ENCODE measurements at places on chromosomes 6 and 20.
A peak's percentile ranks its signal among the peaks of the same experiment; 100 is the strongest.

GRCh38 chr6:81937296-81937937 lies 184.9 kb upstream of the TENT5A start:
- DNase-seq, result no peak

- DNase-seq, result no peak
Measured at GRCh38 chr6:9140172-9140571, 704.8 kb upstream of the SLC35B3 start.

GRCh38 chr20:3010985-3011723 lies 32.3 kb upstream of the GNRH2 start:
- DNase-seq, result no peak

- DNase-seq, result no peak
Measured at GRCh38 chr6:17418281-17419188, 25.1 kb downstream of the CAP2 start.

DNA sequence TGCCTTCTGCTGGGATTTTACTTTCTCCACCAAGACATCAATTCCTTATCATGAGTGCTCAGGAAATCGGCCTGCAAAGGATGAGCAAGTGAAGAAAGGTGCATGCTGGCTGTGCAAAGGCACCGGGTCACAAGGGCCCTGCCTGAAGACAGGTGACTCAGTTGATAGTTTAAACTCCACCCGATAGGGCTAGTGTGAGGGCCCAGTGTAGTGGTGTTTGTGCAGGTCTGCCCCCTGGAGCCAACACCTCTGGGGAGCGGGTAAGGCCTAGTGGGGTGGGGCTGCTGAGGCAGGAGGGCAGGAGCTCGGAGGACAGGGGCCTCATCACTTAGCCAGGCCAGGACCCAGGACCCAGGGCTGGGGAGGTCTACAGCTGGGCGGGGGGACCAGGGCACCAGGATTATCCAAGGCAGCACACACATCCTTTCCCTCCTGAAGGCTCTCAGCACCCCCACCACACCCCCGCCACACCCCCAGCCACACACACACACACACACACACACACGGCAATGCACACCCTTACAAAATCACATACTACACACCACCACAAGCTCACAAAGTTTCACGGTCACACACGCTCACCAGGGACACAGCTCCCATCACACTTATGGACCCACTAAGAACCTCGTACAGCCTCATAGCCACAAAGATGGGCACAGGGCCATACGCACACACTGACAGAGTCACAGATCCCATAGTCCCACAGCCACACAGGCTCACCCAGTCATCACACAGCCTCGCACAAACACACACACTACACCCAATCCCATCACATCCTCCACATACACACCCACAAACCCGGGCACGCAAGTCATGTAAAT lies 75.4 kb downstream of the GRM4 start:
- DNase-seq, result no peak

DNA sequence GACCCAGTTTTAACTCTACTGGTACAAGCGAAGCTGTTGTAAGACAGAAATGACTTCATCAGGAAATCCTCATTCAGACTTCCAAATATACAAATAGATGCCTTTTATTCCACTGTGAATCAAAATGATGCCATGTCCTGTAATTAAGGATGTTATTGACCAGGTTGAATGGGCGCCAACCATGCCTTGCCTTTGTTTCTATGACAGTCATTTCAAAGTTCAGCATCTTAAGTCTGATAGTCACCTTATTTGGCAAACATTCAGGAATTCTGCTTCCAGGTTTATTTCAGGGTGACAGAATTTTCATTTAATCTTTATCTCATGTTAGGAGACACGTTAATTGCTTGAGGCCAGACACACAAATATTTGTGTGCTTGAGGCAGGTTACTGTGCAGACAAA lies 592.8 kb upstream of the JAG1 start:
- DNase-seq, result no peak

GRCh38 chr6:20769631-20770030 lies 235.4 kb downstream of the CDKAL1 start:
- no peak for DNase-seq

- DNase-seq, result no peak
Measured at GRCh38 chr6:170485159-170485558, 67.9 kb downstream of the PSMB1 start.

GRCh38 chr20:25238319-25239037 lies 9.4 kb upstream of the PYGB start:
- DNase-seq, result no peak

DNA sequence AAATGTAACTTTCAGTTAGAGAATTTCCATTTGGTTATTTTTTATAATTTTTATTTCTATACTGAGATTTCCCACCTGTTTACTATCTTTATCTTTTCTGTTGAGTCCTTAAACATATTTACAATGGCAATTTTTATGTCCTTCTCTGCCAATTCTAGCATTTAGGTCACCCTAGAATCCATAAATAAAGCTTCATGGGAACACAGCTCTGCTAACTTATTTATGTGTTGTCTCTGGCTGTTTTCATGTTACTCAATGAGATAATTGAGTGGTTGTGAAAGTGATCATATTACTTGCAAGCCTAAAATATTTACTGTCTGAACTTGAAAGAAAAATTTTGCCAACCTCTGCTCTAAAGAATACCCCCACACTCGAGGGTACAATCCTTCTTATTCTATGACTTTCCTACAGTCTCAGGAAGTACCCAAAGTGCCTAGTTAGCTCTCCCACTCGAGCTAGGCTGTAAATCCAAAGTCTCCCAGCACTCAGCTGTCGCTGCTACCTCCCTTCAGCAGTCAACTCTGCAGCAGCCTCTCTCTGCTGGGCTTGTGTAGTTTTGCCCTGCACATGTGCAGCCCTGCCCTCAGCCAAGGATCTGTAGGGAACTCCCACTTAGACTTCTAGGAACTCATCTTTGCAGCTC lies 53.5 kb upstream of the GCLC start:
- no peak for DNase-seq

DNA sequence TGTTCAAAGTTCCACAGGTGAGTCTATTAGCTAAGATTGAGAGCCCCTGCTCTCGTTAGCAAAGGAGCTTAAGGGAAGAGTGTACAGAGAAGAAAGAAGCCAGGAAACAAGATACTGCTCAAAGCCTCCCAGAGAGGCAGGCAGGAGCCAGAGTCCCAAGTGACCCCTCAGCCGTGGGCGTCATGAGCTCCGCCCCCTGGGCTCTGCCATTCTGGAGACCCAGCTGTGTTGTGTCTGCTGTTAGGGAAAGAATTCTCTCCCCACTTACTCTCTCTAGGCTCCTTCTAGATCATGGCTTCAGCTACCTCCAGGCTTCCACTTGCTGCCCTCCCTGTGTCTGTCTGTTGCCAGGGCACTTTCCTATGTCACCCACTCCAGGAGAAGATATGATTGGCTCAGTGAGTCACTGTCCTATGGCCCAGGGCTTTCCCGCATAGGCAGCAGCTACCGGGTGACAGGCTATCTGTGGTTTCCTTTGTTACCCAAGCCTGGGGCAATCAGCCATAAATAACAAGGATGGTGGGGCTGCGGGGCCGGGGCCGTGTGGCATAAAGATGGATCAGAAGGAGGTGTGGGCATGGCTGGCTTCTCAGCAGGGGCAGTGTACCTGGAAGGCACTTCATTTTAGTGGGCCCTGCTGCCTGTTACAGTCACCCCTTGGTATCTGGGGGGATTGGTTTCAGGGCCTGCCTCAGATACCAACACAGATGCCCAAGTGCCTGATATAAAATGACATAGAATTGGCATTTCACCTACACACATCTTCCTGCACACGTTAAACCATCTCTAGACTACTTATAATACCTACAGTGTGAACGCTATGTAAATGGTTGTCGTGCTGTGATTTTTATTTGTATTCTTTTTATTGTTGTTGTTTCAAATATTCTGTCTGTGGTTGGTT lies 118.9 kb downstream of the ARMC2 start:
- DNase-seq, result peak; percentile 85

DNA sequence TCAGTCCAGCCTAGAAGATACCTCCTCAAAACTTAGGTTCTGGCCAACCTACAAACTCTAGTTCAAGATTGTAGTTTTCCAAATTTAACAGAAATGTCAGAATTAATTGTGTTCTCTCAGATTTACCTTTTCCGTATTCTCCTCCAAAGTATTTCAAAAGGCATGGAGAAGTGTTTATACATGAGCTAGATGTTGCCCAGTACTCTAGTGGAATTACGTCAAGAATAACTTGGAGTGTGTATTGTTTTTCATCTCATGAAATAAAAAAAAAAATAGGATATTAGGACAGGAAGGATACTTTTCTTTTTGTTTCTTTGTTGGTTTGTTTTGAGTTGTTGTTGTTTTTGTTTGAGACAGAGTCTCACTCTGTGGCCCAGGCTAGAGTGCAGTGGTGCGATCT lies 32.3 kb upstream of the MARCKS start:
- no peak for DNase-seq

GRCh38 chr6:148762231-148762630 lies 15.4 kb downstream of the UST start:
- no peak for DNase-seq

Data from GF-D8 (cell line).